Endothelial cell (in vitro differentiated cells): ENCODE measurements at places on chromosomes 3 and 15.

DNA sequence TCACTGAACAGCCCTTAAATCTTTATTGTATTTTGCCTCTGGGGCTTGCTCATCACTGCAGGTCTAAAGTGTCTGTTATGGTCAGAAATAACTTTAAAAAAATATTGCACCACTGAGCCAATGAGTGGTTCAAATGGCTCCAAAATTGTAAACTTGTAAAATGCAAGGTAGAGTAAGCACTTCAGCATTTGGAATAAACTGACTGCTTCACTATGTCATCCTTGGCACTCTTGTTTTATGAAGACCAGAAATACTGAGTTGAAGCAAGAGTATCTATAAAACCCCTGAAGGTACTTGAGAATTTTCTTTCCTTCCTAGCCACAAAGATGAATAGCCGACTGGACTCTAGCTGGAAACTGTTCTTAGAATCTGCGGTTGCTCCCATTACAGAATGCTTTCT, 390.3 kb upstream of the DPH6 start:
- DNase-seq: no peak

GRCh38 chr3:127324076-127324475, 36.2 kb upstream of the PRR20G start:
- no peak for DNase-seq

- DNase-seq: peak; percentile 89
Measured at GRCh38 chr3:155382396-155383042, 89.0 kb upstream of the STRIT1 start.

- DNase-seq: no peak
Measured at GRCh38 chr3:135806317-135806716, 159.2 kb upstream of the PPP2R3A start.

GRCh38 chr3:125079675-125080045, 23.9 kb upstream of the HEG1 start:
- DNase-seq: no peak

- no peak for DNase-seq
Measured at GRCh38 chr3:119352863-119353527, 58.8 kb downstream of the ARHGAP31 start.

DNA sequence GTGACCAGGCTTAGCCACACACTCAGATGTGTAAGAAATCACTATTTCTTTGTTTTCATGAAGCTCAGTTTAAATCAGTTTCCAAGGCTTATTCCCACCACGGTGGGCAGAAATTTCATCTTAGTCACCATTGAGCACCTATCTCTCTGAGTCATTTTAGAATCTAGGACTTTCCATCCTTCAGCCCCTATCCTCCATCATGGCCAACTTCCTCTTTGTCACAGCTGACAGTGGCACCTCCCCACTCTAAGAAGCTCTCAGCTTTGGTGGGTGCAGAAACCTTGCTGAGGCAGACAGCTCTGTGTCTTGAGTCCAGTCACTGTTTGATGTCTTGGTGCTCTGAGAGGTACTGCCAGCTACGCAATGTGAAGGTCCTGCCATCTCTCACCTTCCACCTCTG, 32.9 kb downstream of the SNTN start:
- DNase-seq: no peak

GRCh38 chr3:46664971-46665762, 28.3 kb downstream of the ALS2CL start:
- DNase-seq: no peak

DNA sequence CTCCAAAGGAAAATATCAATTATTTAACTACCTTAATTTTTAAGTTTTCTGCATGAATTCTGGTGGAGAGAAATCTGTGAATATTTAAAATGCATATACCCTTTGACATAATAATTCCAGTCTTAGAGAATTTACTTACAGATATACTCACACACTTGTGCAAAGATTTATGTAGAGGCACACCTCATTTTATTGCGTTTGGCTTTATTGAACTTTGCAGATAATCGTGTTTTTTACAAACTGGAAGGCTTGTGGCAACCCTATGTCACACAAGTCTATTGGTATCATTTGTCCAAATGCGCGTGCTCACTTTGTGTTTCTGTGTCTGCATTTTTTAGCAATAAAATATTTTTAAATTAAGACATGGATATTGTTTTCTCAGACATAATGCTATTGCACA, 81.5 kb downstream of the SENP2 start:
- no peak for DNase-seq

GRCh38 chr3:188948281-188948996, 223.3 kb upstream of the TPRG1 start:
- no peak for DNase-seq

DNA sequence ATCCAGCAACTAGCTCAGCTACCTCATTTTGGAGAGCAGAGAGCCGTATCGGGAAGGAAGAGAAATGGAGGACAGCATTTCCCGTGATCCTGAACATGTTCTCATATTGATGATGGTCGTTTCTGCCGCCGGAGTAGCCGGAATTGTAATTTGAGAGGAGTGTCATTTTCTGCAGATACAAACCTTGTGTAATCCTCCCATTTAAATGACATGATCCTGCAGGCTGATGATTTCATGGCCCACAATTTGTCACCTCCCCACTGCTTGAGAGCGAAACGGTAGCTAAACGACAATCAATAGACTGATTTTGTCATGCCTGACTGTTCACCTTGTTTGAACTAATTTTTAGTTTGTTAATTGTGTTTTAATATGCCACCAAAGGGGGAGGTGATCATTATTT, 126.5 kb upstream of the CNTN6 start:
- DNase-seq: no peak

- DNase-seq: no peak
Measured at GRCh38 chr3:11610700-11611275, 32.9 kb downstream of the VGLL4 start.

GRCh38 chr3:69161587-69162307, 39.4 kb upstream of the LMOD3 start:
- peak; percentile 20 for DNase-seq

- DNase-seq: no peak
Measured at GRCh38 chr3:193793123-193793522, 200.1 kb downstream of the OPA1 start.

- DNase-seq: no peak
Measured at GRCh38 chr3:190345027-190345821, 23.0 kb upstream of the CLDN1 start.

- no peak for DNase-seq
Measured at GRCh38 chr3:182527745-182528144, 265.6 kb upstream of the ATP11B start.

- DNase-seq: no peak
Measured at GRCh38 chr3:132605374-132605792, 8.3 kb downstream of the ACKR4 start.

DNA sequence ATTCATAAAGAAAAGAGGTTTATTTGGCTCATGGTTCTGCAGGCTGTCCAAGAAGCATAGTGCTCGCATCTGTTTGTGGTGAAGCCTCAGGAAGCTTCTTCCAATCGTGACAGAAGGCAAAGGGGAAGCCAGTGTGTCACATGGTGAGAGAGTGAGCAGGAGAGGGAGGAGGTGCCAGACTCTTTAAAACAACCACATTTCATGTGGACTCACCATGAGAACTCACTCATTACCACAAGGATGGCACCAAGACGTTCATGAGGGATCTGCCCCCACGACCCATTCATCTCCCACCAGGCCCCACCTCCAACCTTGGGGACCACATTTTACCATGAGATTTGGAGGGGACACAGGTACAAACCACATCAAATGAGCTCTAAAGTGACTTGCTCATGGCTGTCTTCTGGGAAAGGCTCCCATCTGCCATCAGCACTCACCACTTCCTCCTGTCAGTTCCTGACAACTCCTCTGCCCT, 327.3 kb upstream of the TLE3 start:
- no peak for DNase-seq

- no peak for DNase-seq
Measured at GRCh38 chr3:21955406-21955805, 204.4 kb upstream of the ZNF385D start.

DNA sequence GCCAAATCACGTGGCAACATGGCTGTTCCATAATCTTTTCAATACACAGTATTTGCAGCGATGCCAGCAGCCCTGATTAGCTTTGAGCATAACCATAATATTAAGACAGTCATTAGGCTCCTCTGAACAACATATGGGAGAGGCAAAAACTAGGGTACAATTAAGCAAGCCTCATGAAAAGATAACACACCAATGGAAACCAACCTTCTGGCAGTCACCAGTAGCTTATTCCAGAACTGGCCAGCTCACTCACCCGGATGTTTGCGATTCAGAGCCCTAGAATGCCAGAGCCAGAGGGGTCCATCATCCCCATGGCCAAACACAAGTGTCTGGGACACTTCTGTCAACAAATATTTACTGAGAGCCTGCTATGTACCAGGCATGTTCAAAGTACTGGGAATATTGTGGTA, 48.8 kb upstream of the PLXND1 start:
- DNase-seq: no peak

GRCh38 chr3:187849016-187849654, 103.9 kb upstream of the BCL6 start:
- DNase-seq: no peak

GRCh38 chr15:57343048-57343447, 33.3 kb upstream of the CGNL1 start:
- no peak for DNase-seq

GRCh38 chr3:112497897-112498548, 1.2 kb downstream of the BTLA start:
- no peak for DNase-seq

DNA sequence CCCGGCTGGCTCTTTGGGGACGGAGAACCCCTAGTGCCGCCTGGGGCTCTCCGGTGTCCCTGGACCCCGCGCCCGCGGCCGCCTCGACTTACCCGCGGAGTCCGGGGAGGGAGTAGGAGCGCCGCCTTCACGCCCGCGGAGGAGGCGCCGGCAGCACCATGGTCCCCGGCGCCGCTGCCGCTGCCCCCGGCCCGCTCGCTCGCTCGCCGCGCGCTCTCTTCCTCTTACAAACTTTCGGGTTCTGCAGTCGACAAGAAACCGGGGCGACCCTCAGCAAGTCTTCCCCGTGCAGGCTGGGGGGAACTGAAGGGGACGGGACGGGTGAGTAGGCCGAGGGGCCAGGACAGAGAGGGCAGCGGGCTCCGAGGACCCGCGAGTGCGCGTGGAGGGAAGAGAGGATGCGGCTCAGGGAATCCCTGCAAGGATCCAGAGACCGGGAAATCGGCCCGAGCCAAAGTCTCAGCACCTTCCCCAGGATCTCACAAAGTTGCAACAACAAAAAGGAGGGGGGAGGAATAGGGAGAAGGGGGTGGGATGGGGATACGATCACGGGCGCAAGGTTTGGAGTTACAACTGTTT, 2.0 kb downstream of the FOXP1 start:
- peak; percentile 41 for DNase-seq

- no peak for DNase-seq
Measured at GRCh38 chr3:59882746-59883145, 832.9 kb upstream of the CFAP20DC start.

- DNase-seq: no peak
Measured at GRCh38 chr3:72444656-72445223, 403.5 kb downstream of the SHQ1 start.

GRCh38 chr3:55668359-55668758, 181.3 kb upstream of the WNT5A start:
- DNase-seq: no peak

- DNase-seq: no peak
Measured at GRCh38 chr3:111547631-111548030, 5.6 kb downstream of the CD96 start.

GRCh38 chr3:197426121-197426566, 127.7 kb upstream of the DLG1 start:
- no peak for DNase-seq

GRCh38 chr15:65805019-65805745, 13.1 kb upstream of the DENND4A start:
- no peak for DNase-seq

DNA sequence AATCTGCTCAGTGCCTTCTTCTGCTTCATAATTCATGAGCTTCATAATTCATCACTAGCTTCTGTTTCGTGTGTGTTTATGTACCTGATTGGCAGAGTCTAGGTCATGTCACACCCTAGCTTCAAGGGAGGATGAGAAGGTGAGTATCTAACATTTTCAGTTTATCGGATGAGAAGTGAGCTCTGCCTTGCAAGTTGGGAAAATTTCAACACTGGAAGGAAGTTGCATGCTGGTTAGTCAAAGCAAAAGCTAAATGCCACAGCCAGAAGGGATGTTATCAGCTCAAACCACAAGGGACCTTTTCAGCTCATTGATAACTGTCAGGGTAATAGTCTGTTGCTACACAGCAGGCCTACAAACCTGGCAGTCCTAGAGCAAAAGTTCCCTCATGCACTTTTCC, 7.3 kb upstream of the TNFSF10 start:
- no peak for DNase-seq

DNA sequence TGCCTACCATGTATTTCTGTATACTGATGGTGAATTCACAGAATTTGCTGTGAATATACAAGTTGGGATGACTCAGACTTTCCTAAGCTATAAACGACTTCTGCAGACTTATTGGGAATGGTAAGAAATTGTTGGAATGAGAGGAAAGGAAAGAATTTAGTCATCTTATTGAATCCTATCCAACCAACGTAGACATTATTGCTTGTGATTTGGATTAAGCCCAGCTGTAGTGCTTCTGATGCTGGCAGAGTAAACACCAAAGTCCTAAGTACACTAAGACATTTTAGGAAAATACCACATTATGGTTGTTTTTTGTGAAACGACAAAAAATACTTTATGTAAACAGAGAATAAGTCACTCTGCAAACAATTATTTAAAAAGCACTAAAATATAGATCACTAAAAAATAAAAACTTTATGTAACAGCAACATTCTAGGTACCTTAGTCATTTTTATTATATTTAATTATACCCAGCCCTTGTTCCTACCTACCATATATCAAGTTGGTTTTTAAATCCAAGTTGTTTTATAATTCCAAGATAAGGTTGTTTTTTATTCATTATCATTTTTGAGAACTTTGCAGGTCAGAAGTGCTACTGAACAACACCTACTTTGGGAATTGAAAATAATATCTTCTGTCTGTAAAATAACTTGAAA, 99.2 kb upstream of the MLF1 start:
- DNase-seq: no peak

DNA sequence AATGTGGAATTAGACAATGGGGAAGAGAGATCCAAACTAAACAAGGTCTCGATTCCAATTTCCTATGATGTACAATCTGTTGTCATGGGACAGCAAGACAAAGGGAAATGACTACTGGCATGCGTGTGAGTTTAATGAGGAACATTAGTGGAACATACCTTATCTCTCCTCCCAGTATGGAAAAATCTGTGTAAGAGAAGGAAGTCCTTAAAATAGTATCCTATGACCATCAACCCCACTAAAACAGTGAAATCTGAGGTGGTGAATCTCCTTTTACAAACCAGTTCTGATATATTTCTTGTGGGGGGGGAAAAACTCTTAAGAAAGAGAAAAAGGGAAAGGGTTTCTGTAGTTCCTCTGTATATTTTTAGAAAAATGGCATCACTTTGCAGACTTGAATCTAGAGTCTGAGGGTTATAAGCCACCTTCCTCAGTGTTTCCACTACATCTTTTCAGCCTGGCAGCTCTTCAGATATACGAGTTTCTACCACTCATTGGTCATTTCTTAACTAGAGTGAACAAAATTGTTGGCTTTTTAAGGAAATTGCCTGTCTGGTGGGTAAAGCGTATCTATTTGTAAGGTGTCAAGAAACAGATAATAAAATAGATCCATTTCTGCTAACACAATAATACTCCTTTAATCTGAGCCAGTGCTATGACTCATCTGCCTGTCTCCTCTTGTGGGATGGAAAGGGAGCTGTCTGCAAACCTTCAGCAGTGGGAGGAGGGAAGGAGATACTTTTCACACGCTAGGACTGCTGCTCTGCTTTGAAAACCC, 3.0 kb upstream of the TNFAIP8L3 start:
- DNase-seq: no peak

GRCh38 chr15:93070551-93071296, 18.3 kb downstream of the RGMA start:
- DNase-seq: no peak

GRCh38 chr15:52150043-52150825, 37.7 kb upstream of the BCL2L10 start:
- no peak for DNase-seq
